ENCODE measurements at places on chromosomes 1 and 21.

DNA sequence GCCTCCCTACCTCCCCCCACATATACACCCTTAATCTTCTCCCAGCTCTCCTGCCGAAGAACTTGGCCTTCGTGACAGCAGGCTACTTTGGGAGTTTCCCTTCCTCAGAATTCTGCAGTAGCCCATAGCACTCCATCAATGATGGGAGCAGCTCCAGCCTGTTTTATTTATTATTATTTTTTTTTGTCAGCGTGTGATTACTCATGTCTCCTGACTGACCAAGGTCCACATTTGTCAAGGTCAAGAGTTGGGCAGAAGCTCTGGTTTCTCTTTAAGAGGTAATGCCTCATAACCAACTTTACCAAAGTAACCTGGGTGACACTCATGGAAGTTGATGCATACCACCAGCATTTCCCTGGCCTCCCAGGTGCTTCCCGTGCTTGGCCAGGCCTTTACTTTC is 125.4 kb downstream of the ZZZ3 start:
- H3K36me3 ChIP-seq, result peaks cover 17% of the 10 kb centered on the region
- H3K27me3 ChIP-seq, result peaks cover 4% of the 10 kb centered on the region
- H3K27ac ChIP-seq, result no peak overlapping the region
- H3K4me1 ChIP-seq, result peaks cover 15% of the 10 kb centered on the region

DNA sequence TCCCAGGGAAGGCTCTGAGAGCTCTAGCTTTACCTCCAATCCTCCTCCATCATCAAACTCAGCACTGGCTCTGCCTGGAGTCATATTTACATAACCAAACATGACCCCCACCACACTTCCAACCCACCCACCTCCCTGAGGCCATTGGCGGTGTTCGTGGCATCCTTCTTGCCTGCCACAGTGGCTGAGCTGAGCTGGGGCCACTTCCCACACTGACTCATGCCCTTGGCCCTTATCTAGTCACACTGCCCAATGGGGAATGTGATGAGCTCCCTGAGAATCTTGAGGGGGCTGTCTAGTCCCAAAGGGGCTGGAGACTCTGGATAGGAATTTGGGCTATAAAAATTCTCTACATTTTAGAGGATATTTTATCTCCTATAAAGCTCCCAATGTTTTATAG is 230.9 kb upstream of the IRF2BP2 start:
- peaks cover 4% of the 10 kb centered on the region for H3K27me3 ChIP-seq
- H3K4me3 ChIP-seq, result no peak overlapping the region
- H3K4me1 ChIP-seq, result peaks cover 28% of the 10 kb centered on the region
- H3K36me3 ChIP-seq, result peaks cover 6% of the 10 kb centered on the region
- H3K27ac ChIP-seq, result no peak overlapping the region

DNA sequence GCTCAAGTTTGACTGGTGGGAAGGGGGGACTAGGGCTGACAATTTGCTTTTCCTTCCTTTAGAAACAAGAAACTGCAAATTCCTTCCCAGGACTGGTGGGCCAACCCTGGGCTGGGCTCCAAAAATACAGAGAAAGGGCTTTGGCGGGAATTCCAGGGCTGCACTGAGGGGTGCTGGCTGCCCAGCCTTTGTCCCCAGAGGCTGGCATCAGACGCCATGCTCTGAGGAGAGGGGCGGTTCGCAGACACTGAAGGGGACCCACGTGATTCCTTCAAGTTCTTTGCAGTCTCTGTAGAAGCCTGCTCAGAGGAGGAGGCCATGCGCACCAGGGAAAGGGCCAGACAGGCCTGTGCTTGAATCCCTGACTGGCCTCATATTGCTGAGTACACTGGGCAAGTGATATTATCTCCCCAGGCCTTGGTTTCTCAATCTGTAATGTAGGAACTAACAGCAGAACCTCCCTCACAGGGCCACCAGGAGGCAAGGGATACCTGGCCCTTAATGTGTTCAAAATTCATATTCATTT is 119.5 kb downstream of the EPHB2 start:
- peaks cover 14% of the 10 kb centered on the region for H3K27me3 ChIP-seq
- H3K27ac ChIP-seq, result no peak overlapping the region
- DNase-seq, result no peak
- no peak overlapping the region for H3K4me3 ChIP-seq
- H3K4me1 ChIP-seq, result peaks cover 59% of the 10 kb centered on the region

- H3K4me3 ChIP-seq, result no peak overlapping the region
- H3K27ac ChIP-seq, result peak overlapping the region; percentile 88
- peaks cover 3% of the 10 kb centered on the region for H3K27me3 ChIP-seq
- no peaks in the 10 kb centered on the region for H3K4me1 ChIP-seq
- H3K36me3 ChIP-seq, result peaks cover 68% of the 10 kb centered on the region
These were observed 13.2 kb downstream of the PSMD4 start for GRCh38 chr1:151267760-151268159.

DNA sequence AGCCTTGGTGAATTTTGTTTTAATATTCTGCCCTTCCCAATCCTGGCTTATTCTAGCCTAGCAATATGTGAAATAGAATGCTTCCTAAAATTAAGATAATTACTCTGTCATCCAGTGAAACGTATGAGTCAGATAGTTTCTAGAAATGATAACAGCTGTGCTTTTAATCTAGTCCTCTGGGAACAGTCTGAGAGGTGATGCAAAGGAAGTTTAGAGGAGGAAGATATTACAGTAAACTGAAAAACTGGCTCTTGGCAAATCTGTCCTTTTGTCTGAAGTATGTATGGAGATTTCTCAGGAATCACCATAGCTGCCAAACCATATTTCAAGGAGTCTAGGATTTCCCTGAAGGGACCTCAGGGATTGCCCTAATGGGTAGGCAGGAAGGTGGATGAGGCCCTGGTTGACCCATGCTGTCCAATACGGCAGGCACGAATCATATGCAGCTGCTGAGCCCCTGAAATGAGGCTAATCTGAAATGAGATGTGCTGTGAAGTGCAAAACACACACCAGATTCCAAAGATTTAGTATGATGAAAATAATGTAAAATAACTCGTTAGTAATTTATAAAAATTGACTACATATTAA is 70.8 kb upstream of the LBR start:
- DNase-seq, result no peak
- peak overlapping the region; percentile 33 for H3K27ac ChIP-seq
- no peaks in the 10 kb centered on the region for H3K4me1 ChIP-seq
- H3K4me3 ChIP-seq, result no peak overlapping the region
- peaks cover 61% of the 10 kb centered on the region for H3K36me3 ChIP-seq
- H3K27me3 ChIP-seq, result no peaks in the 10 kb centered on the region

- no peaks in the 10 kb centered on the region for H3K4me1 ChIP-seq
- H3K4me3 ChIP-seq, result no peak overlapping the region
- peaks cover 54% of the 10 kb centered on the region for H3K27me3 ChIP-seq
- H3K27ac ChIP-seq, result no peak overlapping the region
- peaks cover 4% of the 10 kb centered on the region for H3K36me3 ChIP-seq
- no peak for DNase-seq
These were observed 1.5 kb upstream of the KCNH1 start for GRCh38 chr1:211135342-211135950.

DNA sequence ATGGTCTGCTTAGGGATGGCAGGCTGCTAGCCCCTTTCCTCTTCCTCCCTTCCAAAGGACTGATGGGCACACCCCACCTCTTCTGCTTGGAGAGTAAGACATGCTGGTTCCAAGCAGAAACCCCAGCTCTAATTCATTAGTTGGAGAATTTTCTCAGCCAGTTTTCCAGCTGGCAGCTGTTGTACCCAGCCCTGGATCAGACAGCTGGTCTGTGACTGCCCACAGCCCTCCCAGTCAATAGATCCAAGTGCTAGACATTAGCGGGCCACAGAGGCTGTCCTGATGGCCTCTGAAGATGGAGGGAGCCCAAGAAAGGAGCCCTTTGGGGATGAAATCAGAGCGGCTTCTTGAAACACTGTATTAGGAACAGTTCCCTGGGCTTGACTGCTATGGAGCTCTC is 35.8 kb downstream of the ACOT11 start:
- H3K4me1 ChIP-seq, result peaks cover 50% of the 10 kb centered on the region
- peaks cover 5% of the 10 kb centered on the region for H3K27me3 ChIP-seq
- H3K4me3 ChIP-seq, result no peak overlapping the region
- DNase-seq, result no peak

DNA sequence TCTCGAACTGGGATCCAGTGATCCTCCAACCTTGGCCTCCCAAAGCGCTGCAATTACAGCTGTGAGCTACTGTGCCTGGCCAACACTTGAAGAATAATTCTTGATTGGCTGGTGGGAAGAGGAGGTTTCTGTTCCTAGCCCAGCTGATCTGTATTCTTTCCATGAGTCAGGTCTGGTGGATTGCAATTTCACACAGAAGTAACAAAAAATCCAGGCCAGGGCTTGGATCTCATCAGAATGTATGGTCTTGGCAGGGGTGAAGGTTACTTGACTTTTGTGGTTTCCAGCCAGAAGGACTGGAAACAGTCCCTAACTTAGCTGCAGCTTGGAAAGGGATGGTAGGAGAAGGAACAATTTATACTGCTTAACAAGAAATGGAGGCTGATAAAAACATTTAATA is 5.1 kb upstream of the HP1BP3 start:
- DNase-seq, result no peak
- peaks cover 2% of the 10 kb centered on the region for H3K36me3 ChIP-seq
- no peak overlapping the region for H3K4me3 ChIP-seq
- peaks cover 16% of the 10 kb centered on the region for H3K4me1 ChIP-seq

DNA sequence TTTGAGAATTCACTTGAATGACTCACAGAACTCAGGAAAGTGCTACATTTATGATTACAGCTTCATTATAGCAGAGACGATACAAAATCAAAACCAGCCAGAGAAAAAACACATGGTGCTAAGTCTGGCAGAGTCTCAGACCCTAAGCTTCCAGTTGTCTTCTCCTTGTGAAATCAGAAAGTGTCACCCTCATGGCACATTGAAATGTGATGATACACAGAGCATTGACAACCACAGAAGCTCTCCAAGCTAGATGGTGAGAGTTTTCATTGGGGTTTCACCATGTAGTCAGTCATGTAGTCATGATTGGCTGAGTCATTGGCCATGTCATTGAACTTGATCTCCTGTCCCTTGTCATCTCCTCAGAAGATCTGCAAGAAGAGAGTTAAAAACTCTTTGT is 526.6 kb downstream of the MRPL39 start:
- H3K4me3 ChIP-seq, result no peak overlapping the region
- H3K36me3 ChIP-seq, result no peaks in the 10 kb centered on the region
- no peak overlapping the region for H3K27ac ChIP-seq
- no peak for DNase-seq
- peaks cover 4% of the 10 kb centered on the region for H3K4me1 ChIP-seq

GRCh38 chr21:37758982-37759381 is 157.3 kb downstream of the KCNJ6 start:
- no peaks in the 10 kb centered on the region for H3K36me3 ChIP-seq
- H3K4me3 ChIP-seq, result no peak overlapping the region
- peaks cover 25% of the 10 kb centered on the region for H3K27me3 ChIP-seq
- no peaks in the 10 kb centered on the region for H3K4me1 ChIP-seq
- DNase-seq, result peak; percentile 63
- no peak overlapping the region for H3K27ac ChIP-seq

DNA sequence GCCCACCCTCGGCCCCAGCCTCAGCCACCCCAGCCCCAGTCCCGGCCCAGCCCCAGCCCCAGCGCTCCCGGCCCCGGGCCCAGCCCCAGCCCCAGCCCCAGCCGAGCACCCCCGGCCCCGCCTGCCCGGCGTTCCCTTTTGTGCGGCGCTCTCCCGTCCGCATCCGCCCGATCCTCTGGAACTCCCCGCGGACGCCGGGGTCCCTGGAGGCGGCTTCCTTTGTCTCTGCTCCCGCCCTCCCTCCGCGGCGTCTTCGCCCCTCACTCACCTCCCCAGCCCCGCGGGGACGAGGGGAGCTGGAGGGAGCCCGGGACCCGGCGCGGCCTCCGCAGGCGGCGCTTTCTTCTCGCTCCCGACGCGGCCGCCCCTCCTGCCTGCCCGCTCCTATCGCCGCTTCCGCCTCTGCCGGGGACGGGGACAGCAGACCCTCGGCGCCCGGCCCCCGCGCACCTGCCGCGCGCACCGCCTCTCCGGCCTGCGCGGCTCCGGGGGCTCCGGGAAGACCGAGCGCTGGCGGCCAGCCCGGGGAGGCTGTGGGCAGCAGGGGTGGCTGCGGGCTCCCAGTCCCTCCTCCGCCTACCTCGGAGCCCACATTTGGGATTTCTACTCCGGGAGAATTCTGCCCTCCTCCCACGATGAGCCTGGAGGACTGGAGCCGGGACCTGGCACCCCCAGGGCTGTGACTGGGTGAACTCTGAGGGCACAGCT is 14.0 kb downstream of the AGRN start:
- no peaks in the 10 kb centered on the region for H3K36me3 ChIP-seq
- H3K4me1 ChIP-seq, result peaks cover 15% of the 10 kb centered on the region
- no peak overlapping the region for H3K27ac ChIP-seq
- H3K4me3 ChIP-seq, result peak overlapping the region; percentile 47
- H3K27me3 ChIP-seq, result peaks cover 52% of the 10 kb centered on the region

DNA sequence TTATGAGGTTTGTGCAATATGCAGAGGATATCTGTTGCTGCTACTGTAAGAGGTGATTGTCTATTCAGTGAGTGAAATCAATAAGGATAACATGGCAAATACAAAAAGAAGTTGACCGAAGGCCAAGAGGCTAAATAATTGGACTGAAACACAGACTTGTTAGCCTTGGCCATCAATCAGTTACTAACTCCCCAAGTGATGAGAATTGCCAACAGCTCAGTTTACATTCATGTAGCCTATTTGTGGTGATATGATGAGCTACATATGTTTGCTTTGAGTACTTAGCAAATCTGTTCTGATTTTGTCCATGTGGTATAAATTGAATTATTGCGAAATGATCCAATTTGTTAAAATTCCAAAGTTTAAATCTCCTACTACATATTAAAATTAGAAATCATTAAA is 68.6 kb upstream of the VAV3 start:
- no peak overlapping the region for H3K4me3 ChIP-seq
- peaks cover 27% of the 10 kb centered on the region for H3K4me1 ChIP-seq
- DNase-seq, result no peak
- peaks cover 5% of the 10 kb centered on the region for H3K36me3 ChIP-seq

DNA sequence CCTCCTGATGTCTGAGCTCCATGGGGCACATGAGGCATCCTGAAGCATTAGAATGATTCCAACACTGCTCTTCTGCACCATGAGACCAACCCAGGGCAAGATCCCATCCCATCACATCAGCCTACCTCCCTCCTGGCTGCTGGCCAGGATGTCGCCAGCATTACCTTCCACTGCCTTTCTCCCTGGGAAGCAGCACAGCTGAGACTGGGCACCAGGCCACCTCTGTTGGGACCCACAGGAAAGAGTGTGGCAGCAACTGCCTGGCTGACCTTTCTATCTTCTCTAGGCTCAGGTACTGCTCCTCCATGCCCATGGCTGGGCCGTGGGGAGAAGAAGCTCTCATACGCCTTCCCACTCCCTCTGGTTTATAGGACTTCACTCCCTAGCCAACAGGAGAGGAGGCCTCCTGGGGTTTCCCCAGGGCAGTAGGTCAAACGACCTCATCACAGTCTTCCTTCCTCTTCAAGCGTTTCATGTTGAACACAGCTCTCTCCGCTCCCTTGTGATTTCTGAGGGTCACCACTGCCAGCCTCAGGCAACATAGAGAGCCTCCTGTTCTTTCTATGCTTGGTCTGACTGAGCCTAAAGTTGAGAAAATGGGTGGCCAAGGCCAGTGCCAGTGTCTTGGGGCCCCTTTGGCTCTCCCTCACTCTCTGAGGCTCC is 11.1 kb upstream of the RASSF5 start:
- H3K4me1 ChIP-seq, result peaks cover 29% of the 10 kb centered on the region
- H3K4me3 ChIP-seq, result no peak overlapping the region
- peak overlapping the region; percentile 15 for H3K27ac ChIP-seq
- no peak for DNase-seq
- peaks cover 3% of the 10 kb centered on the region for H3K27me3 ChIP-seq
